ENCODE measurements at places on chromosomes 3 and 15.

DNA sequence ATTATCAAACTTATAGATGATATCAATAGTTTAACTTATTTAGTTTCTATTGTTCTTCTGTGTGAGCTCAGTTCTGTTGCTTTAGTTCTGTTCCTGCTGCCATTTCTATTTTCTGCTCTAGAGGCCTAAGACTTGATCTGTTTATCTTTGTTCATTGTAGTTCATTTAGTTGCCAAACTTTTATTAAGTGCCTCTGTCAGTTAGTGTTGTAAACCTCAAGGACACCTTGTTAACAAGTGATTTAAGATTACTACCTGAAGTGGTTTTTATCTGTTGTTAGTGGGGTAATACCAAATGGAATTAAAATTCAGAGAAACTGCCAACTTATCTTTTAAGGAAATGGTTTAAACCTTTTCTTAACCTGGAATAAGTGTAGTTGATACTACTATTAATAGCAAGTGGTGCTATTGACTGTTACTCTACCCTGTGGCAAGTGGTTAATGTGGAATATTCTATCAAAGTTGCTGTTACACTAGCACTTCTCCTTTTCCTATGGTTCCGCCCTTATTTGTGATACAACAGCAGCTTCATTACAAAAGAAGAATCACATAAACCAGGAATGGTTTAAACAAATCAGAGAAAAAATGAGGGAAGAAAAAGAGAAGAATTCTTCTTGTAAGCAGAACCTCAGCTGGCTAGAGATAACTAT is 500.6 kb upstream of the GOLIM4 start:
- no peak for DNase-seq

- no peak for DNase-seq
These were observed 81.5 kb upstream of the UBP1 start for GRCh38 chr3:33521736-33522135.

- no peak for DNase-seq
These were observed 6.7 kb upstream of the H1-8 start for GRCh38 chr3:129536374-129536667.

- DNase-seq, result no peak
These were observed 151.1 kb downstream of the OSBPL10 start for GRCh38 chr3:31829826-31830426.
